ENCODE measurements at places on chromosomes 2 and 18. TPM values are rescaled to one million over a fixed set of nuclear protein-coding genes. Genes with fewer than 3 reads are reported as not detected.

GRCh38 chr2:191699341-191699945 lies 21.5 kb downstream of the NABP1 start:
- H3K36me3 ChIP-seq: no peaks in the 10 kb centered on the region
- no peaks in the 10 kb centered on the region for H3K27me3 ChIP-seq
- no peak overlapping the region for H3K27ac ChIP-seq
- no peak overlapping the region for H3K4me3 ChIP-seq
- DNase-seq: no peak

The GPR35 gene
- total RNA-seq: 0.30 TPM

The ARHGEF4 gene
- total RNA-seq: not detected

- no peak overlapping the region for H3K4me3 ChIP-seq
- no peak overlapping the region for H3K27ac ChIP-seq
- H3K4me1 ChIP-seq: no peaks in the 10 kb centered on the region
- no peak for DNase-seq
- H3K36me3 ChIP-seq: no peaks in the 10 kb centered on the region
Observed at GRCh38 chr2:143344780-143345179, 215.6 kb downstream of the ARHGAP15 start.

DNA sequence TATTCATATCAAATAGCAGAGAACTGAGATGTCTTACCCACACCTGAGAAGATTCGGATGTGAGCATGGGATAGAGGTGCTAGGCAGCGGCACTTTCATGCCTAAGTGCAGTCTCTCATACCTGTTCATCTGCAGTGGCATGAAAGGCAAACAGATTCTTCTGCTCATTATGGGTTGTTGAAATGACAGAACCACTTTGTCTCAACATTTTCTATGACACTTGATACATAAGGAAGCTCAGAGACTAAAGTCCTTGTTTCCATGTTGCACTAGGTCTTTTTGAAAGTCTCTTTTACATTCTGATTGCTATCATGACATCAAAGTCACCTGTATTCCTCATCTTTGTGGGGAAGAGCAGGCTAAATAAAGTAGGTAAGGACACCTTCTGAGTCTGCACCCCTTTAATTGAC lies 8.0 kb upstream of the SCN1A start:
- DNase-seq: no peak
- H3K4me1 ChIP-seq: no peaks in the 10 kb centered on the region
- no peaks in the 10 kb centered on the region for H3K36me3 ChIP-seq
- no peak overlapping the region for H3K27ac ChIP-seq
- H3K4me3 ChIP-seq: no peak overlapping the region
- H3K27me3 ChIP-seq: no peaks in the 10 kb centered on the region

DNA sequence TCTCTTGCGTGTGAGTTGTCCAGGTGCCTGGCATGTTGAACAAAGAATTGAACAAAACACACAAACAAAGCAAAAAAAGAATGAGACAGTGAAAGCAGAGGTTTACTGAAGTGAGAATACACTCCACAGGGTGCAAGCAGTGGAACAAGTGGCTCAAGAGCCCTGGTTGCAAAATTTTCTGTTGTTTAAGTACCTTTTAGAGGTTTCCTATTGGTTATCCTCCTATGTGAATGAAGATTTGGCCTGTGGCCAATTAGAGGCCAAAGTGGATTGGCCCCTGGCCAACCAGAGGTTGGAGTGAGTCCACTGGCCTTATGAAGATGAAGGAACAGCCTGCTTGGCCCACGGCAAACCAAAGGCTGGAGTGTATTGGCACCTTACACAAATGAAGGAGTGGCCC lies 1188.5 kb upstream of the NRXN1 start:
- DNase-seq: no peak
- no peaks in the 10 kb centered on the region for H3K27me3 ChIP-seq
- no peaks in the 10 kb centered on the region for H3K4me1 ChIP-seq
- no peaks in the 10 kb centered on the region for H3K36me3 ChIP-seq

DNA sequence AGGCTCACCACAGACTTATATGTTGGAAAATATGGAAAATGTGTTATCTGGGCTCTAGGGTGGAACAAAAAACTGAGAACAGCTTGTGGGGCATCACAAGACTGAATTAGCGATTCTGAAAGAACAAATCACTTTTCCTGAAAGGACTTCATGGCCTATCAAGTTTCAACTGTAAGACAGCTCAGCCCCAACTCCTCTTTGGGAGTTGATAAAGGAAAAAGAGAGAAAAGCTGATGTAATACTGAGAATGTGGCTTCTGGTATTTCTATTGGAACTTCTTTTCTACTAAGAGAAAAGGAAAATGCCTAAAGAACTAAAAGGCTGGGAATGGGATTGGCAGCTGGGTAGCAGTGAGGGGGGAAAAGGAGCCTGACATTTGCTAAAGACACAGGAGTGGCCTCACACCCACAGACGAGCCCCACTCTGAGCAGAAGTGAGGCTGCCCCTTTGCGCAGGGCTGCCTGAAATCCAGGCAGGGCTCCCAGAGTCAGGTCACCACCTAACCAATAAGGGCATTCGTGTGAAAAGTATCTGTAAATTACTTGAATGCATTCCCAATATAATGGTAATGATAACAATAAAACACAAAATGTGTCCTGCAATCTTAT lies 75.6 kb downstream of the LRP2 start:
- no peak for DNase-seq
- H3K36me3 ChIP-seq: no peaks in the 10 kb centered on the region
- H3K27me3 ChIP-seq: no peaks in the 10 kb centered on the region
- no peak overlapping the region for H3K4me3 ChIP-seq

DNA sequence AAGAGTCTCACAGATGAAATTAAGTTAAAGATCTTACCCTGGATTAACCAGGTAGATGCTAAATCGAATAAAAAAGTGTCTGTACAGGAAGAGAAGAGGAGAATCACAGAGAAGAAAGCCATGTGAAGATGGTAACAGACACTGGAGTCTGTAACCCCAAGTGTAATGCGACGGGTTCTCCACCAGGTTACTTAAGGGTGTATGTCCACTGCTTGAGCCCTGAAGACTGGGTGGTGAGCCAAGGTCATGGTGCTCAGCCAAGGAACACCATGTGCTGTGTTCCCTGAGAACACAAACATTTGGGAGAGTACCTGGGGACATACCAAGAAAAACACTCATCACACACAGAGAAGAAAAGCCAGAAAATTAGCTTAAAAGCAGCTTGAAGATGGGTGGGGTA lies 8.2 kb upstream of the ACADL start:
- no peak for DNase-seq
- H3K27ac ChIP-seq: no peak overlapping the region
- H3K27me3 ChIP-seq: no peaks in the 10 kb centered on the region

- no peaks in the 10 kb centered on the region for H3K27me3 ChIP-seq
- no peak for DNase-seq
- no peak overlapping the region for H3K27ac ChIP-seq
- no peak overlapping the region for H3K4me3 ChIP-seq
Observed at GRCh38 chr2:1815053-1815452, 70.7 kb upstream of the PXDN start.

The MOGAT1 gene
- not detected for total RNA-seq

DNA sequence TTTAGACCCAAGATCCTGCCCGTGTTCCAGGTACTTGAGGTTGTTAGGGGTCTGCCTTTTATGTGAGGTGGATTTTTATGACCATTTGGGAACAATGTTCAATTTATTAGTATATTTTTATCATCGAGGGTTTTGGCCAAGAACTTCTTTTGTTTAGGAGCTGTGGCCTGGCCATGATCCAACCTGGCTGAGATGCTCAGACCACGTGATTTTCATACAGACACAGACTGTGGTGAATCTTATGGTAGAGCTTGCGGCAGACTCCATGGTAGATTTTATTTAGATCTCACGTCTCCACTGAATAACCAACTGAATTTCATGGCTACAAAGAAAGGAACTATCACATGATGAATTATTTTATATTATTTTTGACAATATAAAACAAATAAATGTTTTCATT lies 405.5 kb upstream of the VWC2L start:
- H3K27me3 ChIP-seq: no peaks in the 10 kb centered on the region
- no peak overlapping the region for H3K4me3 ChIP-seq
- H3K36me3 ChIP-seq: no peaks in the 10 kb centered on the region
- no peak overlapping the region for H3K27ac ChIP-seq
- no peaks in the 10 kb centered on the region for H3K4me1 ChIP-seq

DNA sequence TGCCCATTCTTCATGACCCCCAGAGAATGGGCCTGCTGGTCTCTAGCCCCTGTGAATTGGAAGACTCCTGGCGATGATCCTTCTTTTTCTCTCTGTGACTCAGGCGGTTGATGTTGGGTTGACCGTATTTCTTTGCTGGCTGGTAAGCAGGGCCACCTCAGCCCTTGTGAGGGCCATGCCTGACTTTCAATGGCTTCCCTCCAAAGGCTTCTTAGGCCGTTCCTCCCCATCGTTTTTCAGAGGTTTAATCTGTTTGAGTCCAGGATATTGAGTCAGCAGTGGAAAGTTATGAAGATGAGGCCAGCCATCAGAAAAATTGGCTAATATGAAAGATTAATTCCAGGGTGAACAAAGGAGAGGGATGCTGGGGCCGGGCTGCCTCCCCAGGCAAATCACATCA lies 13.6 kb downstream of the HPCAL1 start:
- no peak overlapping the region for H3K27ac ChIP-seq
- no peaks in the 10 kb centered on the region for H3K27me3 ChIP-seq
- no peak overlapping the region for H3K4me3 ChIP-seq

- H3K27me3 ChIP-seq: no peaks in the 10 kb centered on the region
- H3K4me1 ChIP-seq: no peaks in the 10 kb centered on the region
- no peak overlapping the region for H3K4me3 ChIP-seq
- H3K36me3 ChIP-seq: no peaks in the 10 kb centered on the region
Observed at GRCh38 chr18:25360301-25360899, 8.4 kb upstream of the ZNF521 start.

DNA sequence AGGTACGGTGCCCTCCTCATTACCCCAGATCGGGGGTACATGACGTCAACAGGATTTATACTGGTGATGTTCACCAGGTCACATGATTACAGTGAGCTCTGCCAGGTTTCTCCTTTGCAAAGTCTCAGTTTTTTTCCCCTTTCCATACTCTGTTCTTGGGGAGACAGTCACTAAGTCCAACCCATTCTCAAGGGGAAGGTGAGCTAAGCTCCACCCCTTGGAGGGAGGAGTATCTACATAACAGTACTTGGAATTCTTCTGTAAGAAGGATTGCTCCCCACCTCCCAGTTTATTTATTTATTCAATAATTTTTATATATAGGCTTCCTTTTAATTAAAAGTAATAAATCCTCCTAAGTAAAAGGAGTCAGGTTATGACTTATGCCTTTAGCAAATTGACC lies 34.1 kb upstream of the SOS1 start:
- no peak overlapping the region for H3K4me3 ChIP-seq
- no peak overlapping the region for H3K27ac ChIP-seq
- no peak for DNase-seq
- H3K36me3 ChIP-seq: no peaks in the 10 kb centered on the region

- no peaks in the 10 kb centered on the region for H3K36me3 ChIP-seq
- no peaks in the 10 kb centered on the region for H3K4me1 ChIP-seq
- H3K27ac ChIP-seq: no peak overlapping the region
- H3K4me3 ChIP-seq: no peak overlapping the region
- no peaks in the 10 kb centered on the region for H3K27me3 ChIP-seq
- DNase-seq: no peak
Observed at GRCh38 chr2:205808486-205809121, 126.3 kb downstream of the NRP2 start.

GRCh38 chr2:171655586-171655985 lies 31.7 kb upstream of the DYNC1I2 start:
- H3K4me1 ChIP-seq: no peaks in the 10 kb centered on the region
- no peaks in the 10 kb centered on the region for H3K36me3 ChIP-seq
- DNase-seq: no peak
- H3K27ac ChIP-seq: no peak overlapping the region

DNA sequence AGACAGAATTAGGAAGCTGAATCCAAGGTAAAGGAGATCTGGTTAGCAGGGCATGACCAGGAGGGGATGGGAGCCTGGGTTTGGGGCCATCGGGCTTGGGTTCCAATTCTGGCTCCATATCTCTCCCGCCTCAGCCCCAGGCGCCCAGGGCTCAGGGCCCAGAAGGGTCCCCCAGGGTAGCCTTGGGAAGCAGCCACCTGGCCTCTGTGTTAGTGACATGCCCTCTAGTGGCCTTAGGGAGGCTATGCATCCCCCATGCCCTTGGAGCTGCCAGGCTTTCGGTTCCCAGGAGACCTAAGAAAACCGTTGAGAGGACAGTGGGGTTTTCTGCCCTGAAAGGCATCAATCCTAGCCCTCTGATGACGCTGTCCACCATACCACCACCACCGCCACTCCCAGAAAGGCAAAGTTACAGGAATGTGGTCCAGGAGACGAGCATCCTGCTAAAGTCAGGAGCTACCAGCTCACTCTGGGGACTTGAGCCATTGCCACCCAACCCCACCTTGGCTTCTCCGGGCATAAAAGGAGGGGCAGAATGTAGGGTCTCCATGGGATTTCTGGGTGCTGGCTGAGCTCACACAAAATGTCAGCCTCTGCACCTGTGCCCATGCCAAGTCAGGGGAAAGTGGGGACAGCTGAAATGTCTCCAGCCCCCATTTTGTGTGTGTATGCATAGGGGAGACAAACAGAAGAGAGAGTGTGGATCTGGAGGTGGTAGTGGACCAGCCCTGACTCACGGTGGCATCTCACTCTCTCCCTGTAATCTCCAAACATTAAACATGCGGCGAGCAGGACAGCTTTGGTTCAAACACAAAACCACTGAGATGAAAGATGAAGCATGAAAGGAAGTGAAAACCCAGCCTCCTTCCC lies 56.5 kb downstream of the EMX1 start:
- H3K27me3 ChIP-seq: no peaks in the 10 kb centered on the region
- no peaks in the 10 kb centered on the region for H3K36me3 ChIP-seq
- no peak overlapping the region for H3K27ac ChIP-seq
- no peak overlapping the region for H3K4me3 ChIP-seq
- peak; percentile 77 for DNase-seq
- peaks cover 12% of the 10 kb centered on the region for H3K4me1 ChIP-seq

DNA sequence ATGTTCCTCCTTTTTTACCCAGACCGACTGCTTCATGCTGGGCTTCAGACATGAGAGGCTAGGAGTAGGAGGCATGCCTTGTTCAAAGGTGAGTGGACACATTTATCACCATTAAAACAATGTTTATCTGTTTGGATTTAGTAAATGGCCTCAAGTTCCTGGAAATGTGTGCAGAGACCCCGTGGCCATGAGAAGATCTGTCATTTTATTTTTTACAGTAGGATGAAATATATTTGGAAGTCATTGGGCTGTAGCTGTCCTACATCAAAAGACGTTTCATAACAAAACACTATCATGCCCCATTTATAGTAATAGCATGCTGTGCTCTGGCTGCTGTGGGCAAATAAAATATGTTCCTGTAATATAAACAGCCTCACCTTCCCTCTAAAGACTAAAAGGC lies 403.9 kb upstream of the TNP1 start:
- H3K4me1 ChIP-seq: peaks cover 16% of the 10 kb centered on the region
- H3K36me3 ChIP-seq: no peaks in the 10 kb centered on the region
- no peak for DNase-seq
- no peak overlapping the region for H3K27ac ChIP-seq
- no peak overlapping the region for H3K4me3 ChIP-seq

GRCh38 chr2:170180031-170180566 lies 2.2 kb downstream of the MYO3B start:
- no peaks in the 10 kb centered on the region for H3K4me1 ChIP-seq
- H3K36me3 ChIP-seq: no peaks in the 10 kb centered on the region
- H3K4me3 ChIP-seq: no peak overlapping the region
- no peak overlapping the region for H3K27ac ChIP-seq
- no peak for DNase-seq

- no peak for DNase-seq
- H3K4me1 ChIP-seq: no peaks in the 10 kb centered on the region
- H3K27ac ChIP-seq: no peak overlapping the region
Observed at GRCh38 chr2:58054264-58054663, 7.7 kb downstream of the VRK2 start.

The PEX13 gene
- total RNA-seq: 37.9 TPM

GRCh38 chr2:20595439-20596192 lies 55.3 kb downstream of the HS1BP3 start:
- peak overlapping the region; percentile 19 for H3K27ac ChIP-seq
- no peaks in the 10 kb centered on the region for H3K27me3 ChIP-seq
- no peaks in the 10 kb centered on the region for H3K36me3 ChIP-seq
- peak; percentile 69 for DNase-seq

The HMSD gene
- not detected for total RNA-seq

Measured in SJCRH30 (cell line).